ENCODE measurements at places on chromosomes 12 and 14.

GRCh38 chr14:56422703-56423213, 156.8 kb upstream of the TMEM260 start:
- no peak for DNase-seq

- DNase-seq = no peak
Measured at GRCh38 chr12:14810167-14810952, 3.6 kb downstream of the SMCO3 start.

GRCh38 chr12:112375105-112375504, 7.1 kb downstream of the HECTD4 start:
- DNase-seq = no peak

GRCh38 chr12:11408096-11408495, 12.7 kb upstream of the PRB2 start:
- no peak for DNase-seq

DNA sequence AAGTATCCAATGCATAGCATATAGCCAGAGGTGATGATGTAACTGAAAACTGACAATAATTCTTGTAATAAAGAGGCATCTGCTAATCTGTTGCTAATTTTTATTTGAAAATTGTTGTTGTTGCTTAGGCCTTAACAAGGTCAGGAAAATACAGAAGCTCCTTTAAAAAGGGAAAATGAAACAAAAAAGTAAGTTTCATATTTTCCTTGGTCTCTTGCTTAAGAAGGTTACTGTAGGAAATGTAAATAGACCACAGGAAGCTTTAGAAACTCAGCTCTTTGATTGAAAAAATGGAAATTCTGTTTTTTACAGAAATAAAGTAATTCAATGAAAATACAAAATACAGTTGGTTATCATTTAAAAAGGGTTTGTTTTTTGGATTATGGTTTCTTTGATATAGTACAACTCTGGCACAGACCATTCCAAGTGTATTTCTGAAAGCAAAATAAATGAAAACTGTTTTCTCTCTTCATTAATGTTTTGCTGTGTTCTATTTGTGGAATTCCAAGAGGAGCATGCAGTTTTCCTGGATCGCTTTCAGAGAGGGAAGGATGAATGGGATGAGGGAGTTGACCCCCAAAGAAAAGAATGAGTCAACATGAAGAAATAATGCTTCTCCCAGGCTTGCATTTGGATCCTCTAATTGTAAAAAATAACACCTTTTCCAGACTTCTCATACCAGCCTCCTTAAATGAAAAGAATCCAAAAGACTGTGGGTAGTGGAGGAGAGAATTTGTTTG, 398.0 kb upstream of the FAR2 start:
- no peak for DNase-seq

DNA sequence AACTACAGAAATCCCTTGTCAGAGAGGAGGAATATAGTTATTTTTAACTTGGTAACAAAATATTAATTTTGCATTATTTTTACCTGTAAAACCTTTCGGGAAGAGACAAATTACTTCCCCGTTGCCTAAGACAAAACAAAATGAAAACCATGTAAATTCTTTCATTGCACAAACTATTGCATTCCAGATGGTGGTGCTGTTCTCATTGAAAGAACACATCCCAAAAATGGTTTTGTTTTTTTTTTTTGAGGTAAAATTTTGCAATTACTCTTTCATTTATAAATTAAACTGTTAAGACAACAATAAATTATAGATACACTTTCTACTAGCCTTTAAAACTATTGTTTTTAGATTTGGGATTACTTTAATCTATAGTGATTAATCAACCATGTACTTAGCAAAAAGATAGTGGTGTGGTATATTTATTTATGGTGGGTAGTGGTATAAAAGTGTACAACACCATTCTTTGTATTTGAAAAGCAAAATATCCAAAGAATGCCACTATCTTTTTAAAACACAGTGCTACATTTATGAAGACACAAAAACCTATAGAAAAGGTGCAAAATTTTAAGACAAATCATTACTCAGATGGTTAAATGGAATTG, 115.5 kb downstream of the SLC38A1 start:
- no peak for DNase-seq

- no peak for DNase-seq
Measured at GRCh38 chr14:90449411-90449810, 52.6 kb downstream of the CALM1 start.

GRCh38 chr12:65327207-65328076, 49.0 kb downstream of the MSRB3 start:
- no peak for DNase-seq

DNA sequence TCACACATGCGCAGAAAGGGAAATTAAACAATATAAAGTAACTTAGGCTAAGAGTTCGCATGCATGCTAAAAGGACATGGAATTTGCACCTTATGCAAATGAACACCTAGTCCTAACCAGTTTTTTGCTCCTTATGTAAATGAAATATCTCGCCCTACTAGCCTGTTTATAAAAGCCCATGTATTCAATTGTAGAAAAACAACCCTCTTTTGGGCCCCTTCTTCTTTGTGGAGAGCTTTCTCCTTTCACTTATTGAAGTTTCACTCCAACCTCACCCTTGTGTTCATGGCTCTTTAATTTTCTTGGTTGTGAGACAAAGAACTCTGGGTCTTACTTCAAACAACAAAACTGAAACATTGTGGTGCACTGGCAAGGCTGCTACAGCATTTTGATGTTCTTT, 333.4 kb upstream of the ATXN7L3B start:
- DNase-seq = no peak

- no peak for DNase-seq
Measured at GRCh38 chr14:67703997-67704396, 2.3 kb downstream of the RDH12 start.

DNA sequence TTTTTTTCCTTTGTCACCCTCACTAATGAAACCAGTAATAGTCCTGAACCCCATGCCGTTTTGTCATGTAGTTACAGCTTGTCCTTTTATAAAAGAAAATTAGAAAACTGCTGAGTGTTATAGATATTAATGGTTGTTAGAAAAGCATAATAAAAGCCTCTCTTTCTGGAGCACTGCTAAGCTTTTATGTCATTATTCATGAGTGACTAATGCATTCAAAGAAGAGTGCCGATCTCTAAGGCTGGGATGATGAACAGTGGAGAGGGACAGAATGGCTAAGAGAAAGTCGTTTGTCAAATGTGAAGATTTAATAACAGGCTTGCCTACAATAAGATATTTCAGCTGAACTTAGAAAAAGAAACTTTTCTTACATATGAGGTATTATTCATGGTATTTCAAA, 121.6 kb downstream of the MGAT4C start:
- DNase-seq = no peak

DNA sequence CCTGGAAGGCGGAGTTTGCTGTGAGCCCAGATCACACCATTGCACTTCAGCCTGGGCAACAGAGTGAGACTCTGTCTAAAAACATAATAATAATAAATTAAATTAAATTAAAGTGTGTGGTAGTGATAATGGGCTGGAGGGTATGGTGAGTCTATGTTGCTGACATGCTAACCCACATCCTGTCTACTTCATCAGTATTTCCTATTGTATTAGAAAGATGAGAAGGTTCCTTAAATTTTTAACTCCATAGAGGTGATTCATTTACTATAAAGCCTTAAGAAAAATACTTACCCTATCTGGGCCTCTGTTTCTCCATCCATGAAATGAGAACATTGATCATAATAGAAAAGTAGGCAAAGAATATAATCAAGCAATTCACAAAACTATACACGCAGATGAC, 280.5 kb downstream of the FBXL14 start:
- no peak for DNase-seq

DNA sequence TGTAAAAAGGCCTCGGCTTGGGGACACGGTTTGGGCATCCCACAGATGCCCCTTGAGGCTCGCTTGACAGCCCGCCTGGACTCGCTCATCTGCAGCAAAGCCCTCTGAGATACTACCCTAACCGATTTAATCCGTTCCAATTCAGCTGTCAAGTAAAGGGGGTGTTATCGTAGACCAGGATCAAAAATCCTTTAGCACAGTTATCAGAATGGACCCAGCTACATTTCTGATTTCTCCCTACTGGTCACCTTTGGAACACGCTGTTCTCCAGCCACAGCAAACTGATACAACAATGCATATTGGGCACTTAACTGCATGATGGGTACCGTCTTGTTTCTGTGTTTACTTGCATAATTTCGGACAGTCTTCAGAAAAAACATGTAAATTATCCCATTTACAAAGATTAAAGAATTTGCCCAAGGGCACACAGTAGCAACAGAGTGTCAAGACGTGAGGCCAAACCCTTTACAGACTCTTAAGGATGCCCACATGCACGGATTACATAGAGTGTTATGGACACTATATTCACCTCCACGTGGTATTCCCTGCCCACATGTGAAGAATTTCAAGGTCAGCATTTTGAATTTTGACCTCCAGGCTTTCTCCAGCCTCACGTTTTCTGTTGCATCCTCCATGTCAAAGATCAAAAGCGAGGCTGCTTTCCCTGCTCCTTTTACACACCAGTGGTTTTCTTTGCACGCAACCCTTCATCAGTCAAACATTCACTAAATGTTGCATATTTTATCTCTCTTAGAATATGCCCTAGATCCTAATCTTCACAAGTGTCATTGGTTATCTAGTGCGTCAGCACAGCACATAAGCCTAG, 3.2 kb upstream of the DUSP6 start:
- no peak for DNase-seq

GRCh38 chr14:101118233-101118632, 214.7 kb upstream of the RTL1 start:
- no peak for DNase-seq

DNA sequence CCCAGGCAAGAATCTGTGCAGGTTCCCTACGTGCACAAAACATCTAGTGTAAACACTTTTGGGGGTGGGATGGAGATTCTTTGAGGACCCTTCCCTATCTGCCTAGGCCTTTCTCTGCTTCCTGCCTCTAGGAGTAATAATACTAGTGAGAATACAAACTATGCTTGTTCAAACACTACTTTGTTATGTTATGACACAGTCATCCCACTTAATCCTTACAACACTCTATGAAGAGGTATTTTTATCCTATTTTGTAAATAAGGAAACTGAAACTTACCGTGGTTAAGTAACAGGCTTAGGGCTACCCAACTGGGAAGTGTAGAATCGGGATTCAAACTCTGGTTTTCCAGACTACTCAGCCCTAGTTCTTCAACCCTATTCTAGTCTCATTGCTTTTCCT, 96.5 kb downstream of the KCNA5 start:
- DNase-seq = no peak

DNA sequence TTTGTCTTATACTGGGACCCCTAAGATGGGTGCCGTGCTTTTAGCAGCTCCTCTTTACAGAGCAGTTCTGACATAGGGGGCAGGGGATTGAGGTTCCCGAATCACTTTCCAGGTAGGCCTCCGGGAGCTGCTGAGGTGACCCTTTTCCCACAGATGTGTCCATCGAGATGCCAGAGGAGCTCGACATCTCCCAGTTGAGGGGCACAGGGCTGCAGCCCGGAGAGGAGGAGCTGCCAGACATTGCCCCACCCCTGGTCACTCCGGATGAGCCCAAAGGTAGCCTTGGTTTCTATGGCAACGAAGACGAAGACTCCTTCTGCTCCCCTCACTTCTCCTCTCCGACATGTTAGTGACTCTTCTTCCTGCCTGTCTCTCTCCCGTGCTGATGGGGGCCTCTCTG, 4.3 kb upstream of the TPI1 start:
- no peak for DNase-seq

- peak; percentile 21 for DNase-seq
Measured at GRCh38 chr14:49999146-49999761, 106.4 kb downstream of the ARF6 start.

DNA sequence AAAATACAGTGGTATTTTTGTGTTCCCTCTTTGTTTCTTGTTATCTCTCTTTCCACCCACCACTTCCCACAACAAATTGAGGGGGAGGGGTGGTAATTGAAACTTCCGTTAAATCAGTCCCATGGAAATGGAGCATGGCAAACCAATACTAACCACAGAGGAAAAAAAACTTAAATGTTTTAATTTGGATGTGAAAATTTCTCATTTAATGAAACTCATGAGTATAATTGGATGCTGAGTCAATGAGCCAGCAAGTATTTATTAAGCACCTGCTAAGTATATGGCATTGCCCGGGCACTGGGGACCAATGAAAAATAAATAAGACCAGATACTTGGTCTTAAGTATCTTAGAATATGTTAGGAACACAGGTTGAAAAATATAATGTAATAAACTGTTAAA, 147.5 kb downstream of the KCNH5 start:
- no peak for DNase-seq

- no peak for DNase-seq
Measured at GRCh38 chr12:115946867-115947695, 330.4 kb downstream of the MED13L start.

DNA sequence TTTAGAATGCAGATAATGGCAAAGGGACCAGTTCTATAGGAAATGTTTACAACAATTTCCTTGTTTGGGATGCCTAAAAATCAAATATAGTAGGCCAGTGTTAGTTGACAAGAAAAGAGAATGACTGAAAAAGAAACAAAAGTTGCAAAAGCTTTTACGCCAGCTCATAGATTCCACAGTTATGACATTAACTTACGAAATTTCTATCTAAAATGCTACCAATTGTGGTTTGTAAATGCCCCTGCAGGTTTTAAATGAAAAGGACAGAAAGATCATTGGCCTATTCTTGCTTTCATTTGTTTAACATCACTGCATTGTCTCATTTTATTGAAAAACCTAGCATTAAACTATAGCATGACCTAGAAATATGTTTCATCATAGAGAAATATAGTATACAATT, 345.8 kb downstream of the CCDC91 start:
- no peak for DNase-seq

GRCh38 chr12:14213542-14213941, 151.9 kb upstream of the ATF7IP start:
- DNase-seq = no peak

- DNase-seq = no peak
Measured at GRCh38 chr12:46402451-46402850, 29.9 kb upstream of the SLC38A2 start.

GRCh38 chr14:61876362-61877034, 114.3 kb downstream of the SNAPC1 start:
- DNase-seq = no peak

GRCh38 chr14:76490111-76490510, 114.2 kb downstream of the ESRRB start:
- no peak for DNase-seq

Data from activated naive CD4-positive, alpha-beta T cell (primary cell).